ENCODE measurements at places on chromosomes 2 and 18. TPM values are rescaled to one million over a fixed set of nuclear protein-coding genes. Genes with fewer than 3 reads are reported as not detected.
A peak's percentile ranks its signal among the peaks of the same experiment; 100 is the strongest.

GRCh38 chr2:24635181-24635580, 144.1 kb downstream of the NCOA1 start:
- no peak for DNase-seq

- DNase-seq = no peak
Measured at GRCh38 chr2:175461839-175462238, 280.3 kb upstream of the ATP5MC3 start.

- DNase-seq = no peak
Measured at GRCh38 chr2:98913916-98914712, 21.9 kb downstream of the CRACDL start.

DNA sequence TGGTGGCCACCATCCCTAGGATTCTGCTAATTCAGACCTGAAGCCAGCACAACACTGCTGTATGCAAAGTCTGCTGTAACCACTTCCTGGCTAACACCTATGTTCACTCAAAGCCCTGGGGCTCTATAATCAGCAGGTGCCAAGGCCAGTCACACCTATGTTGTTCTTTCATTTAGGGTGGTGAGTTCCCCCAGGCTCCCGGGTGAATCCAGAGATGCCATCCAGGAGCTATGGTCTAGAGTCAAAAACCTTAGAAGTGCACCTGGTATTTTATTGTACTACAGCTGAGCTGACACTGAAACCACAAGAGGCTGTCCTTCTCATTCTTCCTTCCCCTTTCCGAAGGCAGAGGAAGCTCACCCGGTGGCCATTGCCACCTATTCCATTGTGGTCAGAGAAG, 46.2 kb upstream of the CCDC141 start:
- no peak for DNase-seq

GRCh38 chr2:109260886-109261700, 132.1 kb downstream of the SH3RF3 start:
- no peak for DNase-seq

- DNase-seq = no peak
Measured at GRCh38 chr2:42809819-42810120, 17.4 kb upstream of the HAAO start.

- peak; percentile 10 for DNase-seq
Measured at GRCh38 chr18:46622999-46623398, 34.0 kb downstream of the LOXHD1 start.

GRCh38 chr2:123035541-123035940, 989.5 kb upstream of the CNTNAP5 start:
- DNase-seq = no peak

DNA sequence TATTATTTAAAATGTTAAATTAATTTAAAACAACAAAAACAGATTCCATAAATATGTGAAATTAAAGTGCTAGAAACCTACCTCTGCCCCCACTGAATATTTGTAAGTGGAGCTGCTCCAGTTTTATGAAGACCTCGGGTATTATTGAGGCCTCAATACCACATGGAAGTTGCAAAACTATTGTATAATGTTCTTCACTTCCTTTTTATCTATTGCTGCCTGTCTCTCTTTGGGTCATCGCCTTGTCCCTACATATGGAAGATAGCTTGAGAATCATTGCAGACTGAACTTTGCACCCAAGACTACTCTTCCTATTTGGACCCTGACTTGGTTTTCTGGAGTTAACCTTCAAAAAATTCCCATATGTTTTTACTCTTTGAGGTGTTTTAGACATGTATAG, 212.1 kb upstream of the NETO1 start:
- no peak for DNase-seq

- no peak for DNase-seq
Measured at GRCh38 chr2:74954500-74954874, 4.0 kb upstream of the POLE4 start.

DNA sequence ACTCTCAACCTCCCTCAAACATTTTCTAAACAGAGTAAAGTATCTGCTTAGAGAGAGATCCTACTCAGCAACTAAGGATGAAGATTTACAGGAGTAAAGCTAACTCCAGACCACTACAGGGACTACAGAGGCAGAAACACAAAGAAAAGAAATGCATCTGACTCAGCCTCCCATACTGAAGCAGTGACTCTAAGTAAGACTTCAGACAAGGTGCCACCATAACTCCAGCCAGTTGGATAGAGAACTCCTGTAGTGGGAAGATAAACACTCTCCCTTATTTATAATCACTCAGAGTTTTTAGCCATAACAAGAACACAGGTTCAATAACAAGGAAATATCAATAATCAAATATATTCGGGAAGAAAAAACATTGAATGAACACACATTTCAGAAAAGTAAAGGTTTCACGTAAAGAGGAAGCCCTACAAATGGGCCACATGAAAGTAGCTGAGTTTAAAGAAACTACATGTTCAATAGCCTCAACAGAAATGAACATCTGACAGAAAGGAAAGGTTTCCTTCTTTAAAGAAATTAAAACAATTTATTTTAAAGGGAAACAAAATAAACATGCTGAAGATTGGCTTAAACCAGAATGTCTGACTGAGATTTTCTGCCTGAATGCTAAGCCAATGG, 519.9 kb downstream of the KCNJ3 start:
- no peak for DNase-seq

DNA sequence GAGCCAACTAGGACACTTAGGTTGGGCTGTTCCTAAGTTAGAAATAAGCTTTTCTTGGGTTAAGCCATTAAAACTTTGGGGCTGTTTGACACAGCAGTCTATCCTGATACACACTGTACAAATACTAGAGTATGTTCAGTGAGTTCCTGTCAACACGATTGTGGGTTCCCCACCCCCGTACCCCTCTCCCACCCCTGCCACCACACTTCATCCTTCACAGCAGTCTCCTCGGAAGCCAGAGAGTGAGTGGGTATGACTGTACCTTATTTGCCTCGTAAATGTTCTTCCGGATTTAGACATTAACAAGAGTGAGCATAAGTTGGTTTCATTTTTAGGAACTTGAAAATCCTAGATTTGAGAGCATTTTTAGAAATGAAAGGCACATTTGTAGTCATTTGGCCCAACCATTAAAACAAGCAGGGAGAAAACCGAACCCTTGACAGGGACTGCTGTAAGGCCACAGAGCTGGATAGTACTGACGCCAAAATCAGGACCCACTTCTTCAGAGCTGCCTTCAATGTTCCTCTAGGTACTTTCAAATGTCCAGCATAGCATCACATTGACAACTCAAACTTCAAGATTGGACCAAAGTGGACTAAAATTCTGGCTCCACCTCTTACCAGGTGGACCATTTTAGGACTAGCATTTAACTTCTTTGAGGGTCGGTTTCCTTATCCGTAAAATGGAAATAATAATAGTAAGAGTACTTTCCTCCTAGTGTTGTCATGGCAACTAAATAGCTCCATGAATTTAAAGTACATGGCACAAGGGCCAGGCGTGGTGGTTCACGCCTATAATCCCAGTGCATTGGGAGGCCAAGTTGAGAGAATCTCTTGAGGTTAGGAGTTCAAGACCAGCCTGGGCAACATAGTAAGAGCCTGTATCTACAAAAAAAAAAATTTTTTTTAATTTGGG, 166.3 kb upstream of the SERTAD2 start:
- no peak for DNase-seq

DNA sequence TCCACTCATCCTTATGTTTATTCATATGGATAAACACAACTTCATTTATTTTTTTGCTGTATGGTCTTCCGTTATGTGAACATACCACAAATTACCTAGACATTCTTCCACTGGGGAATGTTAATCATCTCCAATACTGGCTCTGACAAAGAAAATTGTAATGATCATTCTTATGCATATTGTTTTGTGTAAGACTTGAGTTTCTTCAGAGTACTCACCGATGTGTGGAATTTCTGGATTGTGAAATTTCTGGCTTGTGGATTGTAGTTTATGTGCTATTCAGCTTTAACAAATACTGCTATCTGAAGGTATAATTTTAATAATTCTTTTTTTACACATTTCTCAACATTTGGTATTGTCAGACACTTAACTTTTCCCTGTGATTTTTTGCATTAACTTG, 212.2 kb upstream of the THUMPD2 start:
- DNase-seq = no peak

DNA sequence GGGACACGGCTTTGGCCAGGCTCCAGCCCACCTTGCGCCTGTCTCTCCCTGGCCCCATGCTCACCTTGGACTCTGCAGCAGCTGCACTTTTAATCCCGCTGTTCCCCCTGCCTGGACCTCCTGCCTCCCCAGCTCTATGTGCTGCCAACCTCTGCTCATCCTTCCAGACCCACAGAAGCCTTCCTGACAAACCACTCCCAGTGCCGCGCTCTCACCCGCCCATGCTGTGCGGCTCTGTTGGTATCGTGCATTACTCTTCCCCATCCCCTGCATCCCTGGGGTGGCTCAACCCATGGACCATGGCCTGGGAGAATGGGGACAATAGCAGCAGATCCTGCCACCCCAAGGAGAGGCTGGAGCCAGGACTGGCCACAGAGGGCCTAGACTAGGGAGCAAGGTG, 303.6 kb downstream of the CELF4 start:
- no peak for DNase-seq

DNA sequence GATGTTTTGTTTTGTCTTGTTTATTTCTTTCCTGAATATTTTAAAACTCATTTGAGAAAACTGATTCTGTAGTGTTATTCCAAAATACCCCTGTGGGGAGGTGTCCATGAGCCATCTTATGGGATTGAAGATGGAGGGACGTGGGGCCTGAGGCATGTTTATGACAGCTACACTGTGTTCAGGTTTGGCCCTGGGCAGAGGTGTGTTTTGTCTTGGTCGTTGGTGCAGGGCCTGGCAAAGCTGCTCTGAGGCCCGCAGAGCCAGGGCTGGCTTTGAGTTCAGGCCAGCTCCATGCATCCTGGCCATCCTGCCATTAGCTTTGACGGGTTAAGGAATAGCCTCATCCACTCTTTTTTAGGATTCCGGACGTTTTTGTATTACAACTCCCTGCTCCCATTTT, 68.9 kb downstream of the TMEM18 start:
- DNase-seq = no peak

GRCh38 chr2:101047075-101047766, 45.1 kb downstream of the RPL31 start:
- DNase-seq = no peak

DNA sequence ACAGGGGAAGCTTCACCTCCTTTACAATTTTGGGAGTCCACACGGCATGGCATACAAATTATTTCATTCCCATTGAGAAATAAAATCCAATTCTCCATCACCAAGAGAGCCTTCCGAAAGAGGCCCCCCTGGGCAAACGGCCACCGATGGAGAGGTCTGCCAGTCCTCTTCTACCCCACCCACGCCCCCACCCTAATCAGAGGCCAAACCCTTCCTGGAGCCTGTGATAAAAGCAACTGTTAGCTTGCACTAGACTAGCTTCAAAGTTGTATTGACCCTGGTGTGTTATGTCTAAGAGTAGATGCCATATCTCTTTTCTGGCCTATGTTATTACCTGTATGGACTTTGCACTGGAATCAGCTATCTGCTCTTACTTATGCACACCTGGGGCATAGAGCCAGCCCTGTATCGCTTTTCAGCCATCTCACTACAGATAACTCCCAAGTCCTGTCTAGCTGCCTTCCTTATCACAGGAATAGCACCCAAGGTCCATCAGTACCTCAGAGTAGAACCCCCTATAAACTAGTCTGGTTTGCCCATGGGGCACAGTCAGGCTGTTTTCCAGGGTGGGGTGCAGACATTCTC, 58.3 kb downstream of the BCL11A start:
- DNase-seq = no peak

GRCh38 chr2:105834931-105835330, 90.2 kb downstream of the NCK2 start:
- no peak for DNase-seq

DNA sequence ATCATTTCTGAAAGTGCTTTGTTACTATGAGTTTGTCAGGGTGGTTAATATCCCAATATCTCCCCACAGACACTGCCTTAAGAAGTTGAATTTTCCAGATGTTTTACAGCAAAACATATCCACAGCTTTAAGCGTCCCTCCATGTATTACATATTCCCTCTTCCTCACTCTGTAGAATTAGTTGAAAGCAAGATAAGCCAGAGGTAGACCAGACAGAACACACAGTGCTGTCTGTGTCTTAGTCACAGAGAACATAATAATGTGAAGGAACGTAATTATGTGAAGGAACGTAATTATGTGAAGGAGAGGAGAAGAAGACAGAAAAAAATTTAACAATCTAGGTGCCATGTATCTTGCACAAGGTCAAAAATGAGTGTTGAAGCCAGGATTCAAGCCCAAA, 81.9 kb upstream of the LRATD1 start:
- DNase-seq = peak; percentile 21

DNA sequence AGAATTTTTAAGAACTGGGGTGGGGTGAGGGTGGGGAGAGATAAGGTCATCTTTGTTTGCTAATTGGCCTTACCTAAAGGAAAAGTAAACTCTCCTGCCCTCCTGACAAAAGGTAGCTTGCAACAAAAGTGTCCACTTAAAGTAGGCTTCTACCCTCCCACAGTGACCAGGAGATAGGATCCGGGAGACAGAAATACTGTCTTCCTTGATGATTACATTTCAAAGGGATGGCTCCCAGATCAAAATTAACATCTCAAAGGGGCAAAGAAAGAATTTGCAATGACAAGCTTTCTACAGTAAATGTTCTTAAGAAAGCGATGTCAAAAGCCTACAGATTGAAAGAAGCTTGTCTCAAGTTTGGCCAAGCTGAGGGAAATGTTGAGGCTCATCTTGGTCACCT, 775.3 kb downstream of the CPS1 start:
- no peak for DNase-seq

- DNase-seq = no peak
Measured at GRCh38 chr2:120587279-120587996, 148.2 kb upstream of the GLI2 start.

GRCh38 chr2:203578759-203579643, 43.9 kb upstream of the RAPH1 start:
- DNase-seq = peak; percentile 73

- no peak for DNase-seq
Measured at GRCh38 chr2:232137356-232138147, 176.0 kb downstream of the DIS3L2 start.

GRCh38 chr2:233351423-233351822, 2.9 kb upstream of the DGKD start:
- no peak for DNase-seq

- no peak for DNase-seq
Measured at GRCh38 chr2:152701198-152701597, 16.1 kb downstream of the PRPF40A start.

Gene CPO
- not detected for total RNA-seq

Gene RTKN
- total RNA-seq = 17.3 TPM

Gene SNTG2
- total RNA-seq = not detected

Gene OTX1
- 4.8 TPM for total RNA-seq

Gene ABCB11
- 7.9 TPM for total RNA-seq

Gene BCL11A
- total RNA-seq = 10.1 TPM

Gene SCN2A
- 10.1 TPM for total RNA-seq

Gene LHCGR
- total RNA-seq = 2.6 TPM

Gene LYPD6
- 22.4 TPM for total RNA-seq

Gene CMPK2
- 15.6 TPM for total RNA-seq

Gene IHH
- not detected for total RNA-seq

Gene XDH
- 0.24 TPM for total RNA-seq

Gene LDAH
- total RNA-seq = 43.6 TPM

Gene OSR1
- total RNA-seq = 8.9 TPM

Gene ICA1L
- total RNA-seq = 16.1 TPM

Gene ABCG8
- 0.96 TPM for total RNA-seq

Gene TP53I3
- total RNA-seq = 12.3 TPM

Gene TMEM169
- 0.48 TPM for total RNA-seq

Gene PIK3C3
- total RNA-seq = 83.8 TPM

All from umbilical cord (tissue), 2 donors.